ENCODE measurements at places on chromosomes 4 and X.

- DNase-seq: no peak
These were observed 1.9 kb downstream of the UBE2D3 start for GRCh38 chr4:102825261-102826091.

DNA sequence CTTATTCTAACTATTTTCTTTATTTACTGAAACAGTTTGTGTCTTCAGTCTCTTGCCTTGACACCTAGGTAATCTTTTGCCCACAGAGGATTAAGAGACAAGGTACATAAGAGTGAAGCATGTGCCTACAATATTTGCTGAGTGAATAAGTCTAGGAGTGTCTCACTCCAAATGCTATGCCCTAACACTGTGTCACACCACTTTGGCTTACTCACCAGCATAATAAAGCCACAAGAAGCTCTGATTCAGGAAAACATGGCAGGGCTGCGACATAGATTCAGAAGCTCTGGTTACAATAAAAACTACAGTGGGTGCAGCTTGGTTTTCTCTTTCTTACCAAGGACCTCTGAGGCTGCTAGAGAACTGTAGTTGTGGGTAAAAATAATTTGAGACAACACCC lies 127.1 kb downstream of the RBM46 start:
- no peak for DNase-seq

- no peak for DNase-seq
These were observed 407.1 kb downstream of the IL15 start for GRCh38 chr4:142043509-142043908.

- no peak for DNase-seq
These were observed 80.9 kb downstream of the ARHGAP36 start for GRCh38 chrX:131139072-131139471.

GRCh38 chr4:36737691-36738090 lies 456.3 kb downstream of the DTHD1 start:
- no peak for DNase-seq

DNA sequence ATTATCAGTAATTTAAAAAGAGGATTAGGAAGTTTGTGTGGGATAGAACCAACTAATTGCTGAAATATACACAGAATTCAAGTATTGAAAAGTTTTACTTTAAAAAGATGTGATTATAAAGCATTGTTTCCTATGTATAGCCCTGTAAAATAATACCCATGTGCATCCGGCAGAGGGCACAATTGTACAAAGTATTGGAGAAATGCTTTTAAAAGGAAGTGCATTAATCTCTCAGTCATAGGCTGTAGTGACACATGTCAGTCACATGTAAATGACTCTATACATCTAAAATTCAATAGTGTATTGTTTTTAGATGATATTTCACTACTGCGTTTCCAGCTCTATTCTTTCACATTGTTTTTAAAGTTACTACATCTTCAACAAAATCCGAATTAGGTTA lies 9.7 kb upstream of the GEMIN8 start:
- DNase-seq: peak; percentile 23

DNA sequence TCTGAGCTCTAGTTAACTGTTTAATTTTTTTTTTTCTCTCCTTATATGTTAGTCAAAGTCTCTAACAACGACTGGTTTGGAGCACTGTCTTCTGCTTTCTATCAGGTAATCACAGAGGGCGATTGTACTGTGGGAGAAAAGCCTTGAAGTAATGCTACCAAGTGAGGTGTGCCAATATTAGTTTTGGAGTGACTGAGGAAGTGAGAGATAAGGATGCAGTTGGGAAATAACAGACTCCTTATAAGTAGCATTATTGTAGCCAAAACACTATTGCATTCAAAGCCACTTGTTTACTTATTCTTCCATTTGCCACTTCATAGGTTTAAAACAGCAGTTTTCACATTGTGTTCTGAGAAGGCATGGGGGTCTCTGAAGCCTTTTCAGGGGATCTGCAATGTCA lies 79.1 kb upstream of the SLC6A14 start:
- DNase-seq: no peak

GRCh38 chr4:89704651-89705395 lies 132.1 kb downstream of the SNCA start:
- no peak for DNase-seq

DNA sequence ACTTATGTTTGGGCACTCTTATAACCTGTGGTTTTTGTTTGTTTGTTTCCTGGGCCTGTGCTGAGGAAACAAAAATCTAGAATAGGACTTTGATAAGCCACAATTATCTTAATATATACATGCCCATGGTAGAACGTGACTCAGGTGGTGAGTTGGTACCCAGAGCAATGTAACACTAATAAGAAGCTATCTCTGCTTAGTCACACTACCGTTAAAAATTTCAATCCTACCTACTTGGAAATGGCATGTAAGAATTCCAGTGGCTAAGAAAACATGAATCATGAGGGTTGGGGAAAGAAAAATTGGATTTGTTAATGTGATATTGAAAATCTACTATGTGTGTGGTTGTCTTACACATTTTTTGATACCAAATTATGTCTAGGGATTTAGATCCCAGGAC lies 30.5 kb upstream of the ADGRG2 start:
- DNase-seq: no peak

DNA sequence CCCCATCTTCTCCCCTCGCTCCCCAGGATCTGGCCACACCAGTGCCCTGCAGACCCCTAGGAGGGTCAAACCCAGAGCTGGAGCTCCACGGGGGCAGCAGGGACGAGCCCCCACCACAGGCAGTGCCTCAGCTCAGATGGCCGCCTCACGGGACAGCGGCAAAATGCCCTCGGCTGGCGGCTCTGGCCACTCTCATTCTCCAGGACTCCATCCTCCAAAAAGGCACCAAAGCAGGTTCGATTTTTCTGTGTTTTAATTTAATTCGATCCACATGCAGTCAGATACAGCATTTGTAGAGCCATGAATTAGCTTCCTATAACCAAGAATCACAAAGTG lies 8.3 kb downstream of the FAM53A start:
- no peak for DNase-seq

DNA sequence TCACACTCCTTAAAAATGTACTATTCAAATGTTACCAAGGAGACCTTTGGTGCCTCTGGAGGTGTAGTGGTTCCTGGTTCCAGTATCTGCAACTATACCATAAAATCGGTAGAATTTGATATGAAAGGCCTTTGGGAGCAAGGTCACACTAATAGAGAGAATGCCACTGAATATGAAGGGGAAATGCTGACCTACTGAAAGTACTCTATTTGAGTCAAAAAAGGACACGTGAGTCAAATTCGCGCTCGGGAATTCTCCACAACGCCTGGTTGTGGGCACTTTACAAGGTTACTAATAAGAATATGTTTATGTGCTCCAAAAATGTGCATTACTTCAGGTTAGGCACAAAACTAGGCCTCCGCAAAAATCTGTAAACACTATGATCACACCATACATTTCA lies 39.5 kb upstream of the RELL1 start:
- no peak for DNase-seq

DNA sequence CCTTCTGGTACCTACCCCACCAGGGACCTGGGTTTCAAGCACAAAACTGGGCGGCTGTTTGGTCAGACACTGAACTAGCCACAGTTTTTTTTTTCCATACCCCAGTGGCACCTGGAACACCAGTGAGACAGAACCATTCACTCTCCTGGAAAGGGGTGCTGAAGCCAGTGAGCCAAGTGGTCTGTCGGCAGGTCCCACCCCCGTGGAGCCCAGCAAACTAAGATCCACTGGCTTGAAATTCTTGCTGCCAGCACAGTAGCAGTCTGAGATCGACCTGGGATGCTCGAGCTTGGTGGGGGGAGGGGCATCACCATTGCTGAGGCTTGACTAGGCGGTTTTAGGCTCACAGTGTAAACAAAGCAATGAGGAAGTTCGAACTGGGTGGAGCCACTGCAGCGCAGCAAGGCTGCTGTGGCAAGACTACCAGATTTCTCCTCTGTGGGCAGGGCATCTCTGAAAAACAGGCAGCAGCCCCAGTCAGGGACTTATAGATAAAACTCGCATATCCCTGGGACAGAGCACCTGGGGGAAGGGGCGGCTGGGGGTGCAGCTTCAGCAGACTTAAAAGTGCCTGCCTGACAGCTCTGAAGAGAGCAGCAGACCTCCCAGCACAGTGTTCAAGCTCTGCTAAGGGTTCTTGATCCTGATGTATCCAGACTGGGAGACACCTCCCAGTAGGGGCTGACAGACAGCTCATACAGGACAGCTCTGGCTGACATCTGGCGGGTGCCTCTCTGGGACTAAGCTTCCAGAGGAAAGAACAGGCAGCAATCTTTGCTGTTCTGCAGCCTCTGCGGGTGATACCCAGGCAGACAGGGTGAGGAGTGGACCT lies 223.0 kb downstream of the COX18 start:
- DNase-seq: no peak

DNA sequence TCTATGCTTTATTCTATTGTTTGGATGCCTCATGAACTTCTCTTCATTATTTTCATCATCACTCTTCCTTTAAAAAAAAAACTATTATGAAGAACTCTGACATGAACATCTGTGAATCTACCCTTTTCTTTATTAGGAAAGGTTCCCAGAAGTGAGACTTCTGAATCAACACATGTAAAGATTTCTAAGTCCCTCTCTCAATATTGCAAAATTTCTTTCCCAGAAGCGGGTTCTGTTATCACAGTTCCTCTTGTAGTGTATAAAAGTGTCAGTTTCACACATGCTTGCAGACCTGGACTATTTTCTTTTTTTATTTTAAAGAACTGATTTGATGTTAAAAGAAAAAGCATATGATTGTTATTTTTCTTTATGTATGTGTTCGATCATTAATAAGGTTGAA lies 330.8 kb upstream of the KLF3 start:
- DNase-seq: no peak

DNA sequence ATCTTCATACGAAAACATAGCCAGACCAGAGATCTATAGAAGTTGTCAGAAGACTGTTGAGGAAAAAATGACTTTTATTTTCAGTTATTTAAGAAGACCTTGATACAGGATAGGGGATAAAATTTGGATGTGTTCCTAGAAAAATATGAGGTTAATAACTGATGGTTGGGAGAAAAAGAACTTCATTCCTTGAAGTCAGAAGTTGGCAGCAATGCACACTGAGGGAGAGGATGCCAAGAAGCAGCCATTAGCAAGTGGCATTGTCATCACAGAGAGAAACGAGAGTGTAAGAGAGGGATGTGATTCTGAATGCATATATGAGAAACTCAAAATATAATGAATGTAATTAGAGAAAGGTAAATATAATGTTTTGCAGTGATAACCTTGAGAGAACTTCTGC lies 382.1 kb upstream of the EPHA5 start:
- DNase-seq: no peak

- DNase-seq: no peak
These were observed 48.0 kb downstream of the USP46 start for GRCh38 chr4:52611030-52611555.

DNA sequence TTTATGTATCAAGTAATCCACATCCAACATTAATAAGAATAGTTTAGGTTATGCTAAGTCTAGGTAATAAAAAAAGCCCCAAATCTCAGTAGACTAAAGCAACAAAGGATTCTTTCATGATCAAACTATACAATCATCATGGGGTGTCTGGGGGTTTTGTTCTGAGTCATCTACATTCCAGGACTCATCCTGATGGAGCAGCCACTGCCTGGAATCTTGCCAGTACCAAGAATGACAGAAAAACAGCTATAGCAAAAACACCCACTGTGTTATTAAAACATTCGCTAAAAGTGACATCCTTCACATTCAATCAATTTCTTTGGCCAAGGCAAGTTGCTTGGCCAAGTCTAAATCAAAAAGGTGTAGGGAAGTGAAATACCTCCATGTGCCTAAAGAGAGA lies 3.9 kb upstream of the ARHGEF38 start:
- DNase-seq: no peak

Data from T-helper 17 cell (primary cell).